Activated naive CD4-positive, alpha-beta T cell treated with Interleukin-2 at 50 U/mL for 16 hours (primary cell): ENCODE measurements at places on chromosomes 6 and 20.

- no peak for DNase-seq
Observed at GRCh38 chr20:17904027-17904426, 64.6 kb downstream of the SNX5 start.

GRCh38 chr6:36912586-36912985 lies 26.8 kb downstream of the C6orf89 start:
- DNase-seq: peak; percentile 70

DNA sequence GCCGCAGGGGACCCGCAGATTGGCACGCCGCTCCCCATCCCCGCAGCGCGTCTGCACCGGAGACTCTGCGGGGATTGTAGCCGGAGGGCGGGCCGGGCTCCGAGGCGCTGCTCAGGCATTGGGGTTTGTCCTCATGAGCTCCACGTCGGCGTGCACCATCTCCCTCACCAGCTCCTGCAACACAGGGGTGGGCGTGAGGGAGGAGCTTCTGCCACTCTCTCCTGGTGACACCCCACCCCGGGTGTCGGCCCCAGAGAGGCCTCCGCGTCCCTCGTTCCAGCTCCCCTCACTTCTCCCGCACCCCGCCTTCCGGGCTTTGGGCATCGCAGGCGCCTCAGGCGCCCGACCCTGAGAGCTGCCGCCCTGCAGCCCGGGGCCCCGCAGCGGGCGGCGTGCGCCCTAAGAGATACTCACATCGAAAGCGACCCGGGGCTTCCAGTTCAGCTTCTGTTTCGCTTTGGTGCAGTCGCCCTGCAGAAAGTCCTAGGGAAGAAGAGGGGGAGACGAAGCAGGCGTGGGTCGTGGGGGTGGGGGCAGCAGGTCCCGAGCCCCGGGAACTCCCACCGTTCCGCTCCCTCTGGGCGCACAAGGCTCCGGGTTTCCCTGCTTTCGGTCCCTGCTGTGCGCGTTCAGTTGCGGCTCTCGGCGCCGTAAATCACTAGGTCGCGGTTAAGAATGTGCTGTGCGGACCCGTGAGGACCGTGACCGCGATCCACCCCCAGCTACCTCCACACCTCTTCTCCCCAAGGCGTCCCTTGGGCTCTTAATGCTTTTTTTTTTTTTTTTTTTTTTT lies 14.5 kb downstream of the FOXC1 start:
- no peak for DNase-seq

DNA sequence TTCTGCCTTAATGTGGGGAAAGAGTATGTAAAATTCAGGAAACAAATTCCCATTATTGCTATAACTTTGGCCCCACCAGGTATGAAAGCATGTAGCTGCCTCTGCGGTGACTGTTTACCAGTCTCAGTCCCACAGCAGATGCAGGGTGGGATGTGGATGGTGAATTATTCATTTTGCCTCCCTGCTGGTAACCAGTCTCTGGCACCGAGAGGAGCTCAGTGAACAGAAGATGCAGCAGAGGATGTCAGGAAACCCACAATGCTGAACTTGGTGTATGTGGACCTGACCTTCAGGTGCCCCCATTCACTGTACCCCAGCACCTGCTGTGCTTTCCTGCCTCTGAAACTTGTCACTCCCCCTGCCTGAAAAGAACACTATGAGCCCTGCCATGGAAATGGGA lies 8.8 kb upstream of the METTL24 start:
- no peak for DNase-seq

GRCh38 chr6:168584249-168584648 lies 143.3 kb downstream of the SMOC2 start:
- DNase-seq: no peak

DNA sequence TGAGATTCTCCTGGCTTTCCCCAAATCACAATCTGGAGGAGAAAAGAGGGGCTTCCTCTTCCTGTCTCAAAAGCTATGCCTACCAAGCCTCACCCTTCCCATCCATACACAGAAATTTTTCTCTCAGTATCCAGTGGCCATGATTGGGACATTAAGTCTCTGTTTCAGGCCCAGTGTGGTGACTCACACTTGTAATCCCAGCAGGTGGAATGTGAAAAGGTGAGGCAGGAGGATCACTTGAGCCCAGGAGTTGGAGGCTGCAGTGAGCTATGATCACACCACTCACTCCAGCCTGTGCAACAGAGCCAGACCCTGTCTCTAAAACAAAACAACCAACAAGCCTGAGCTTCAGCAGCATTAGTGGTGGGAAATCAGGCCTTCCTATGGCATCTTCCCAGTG lies 210.0 kb downstream of the OGFRL1 start:
- no peak for DNase-seq

DNA sequence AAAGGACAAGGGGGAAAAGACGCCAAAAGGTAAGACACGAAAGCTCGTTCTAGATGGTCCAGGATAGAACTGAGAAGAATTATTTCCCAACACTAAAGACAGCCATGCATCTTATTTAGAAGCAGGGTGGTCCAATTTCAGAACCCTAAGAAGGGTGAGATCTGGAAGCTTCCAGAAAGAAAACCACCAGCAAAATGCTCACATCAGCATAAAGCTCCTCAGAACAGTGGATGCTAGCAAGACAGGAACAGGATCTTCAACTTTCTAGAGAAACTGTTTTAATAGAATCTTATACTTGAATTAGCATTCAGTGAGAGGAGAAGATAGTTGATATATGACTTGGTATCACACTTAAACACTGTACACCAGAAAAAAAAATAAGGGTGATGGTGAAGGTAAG lies 101.5 kb downstream of the ZFP64 start:
- no peak for DNase-seq

DNA sequence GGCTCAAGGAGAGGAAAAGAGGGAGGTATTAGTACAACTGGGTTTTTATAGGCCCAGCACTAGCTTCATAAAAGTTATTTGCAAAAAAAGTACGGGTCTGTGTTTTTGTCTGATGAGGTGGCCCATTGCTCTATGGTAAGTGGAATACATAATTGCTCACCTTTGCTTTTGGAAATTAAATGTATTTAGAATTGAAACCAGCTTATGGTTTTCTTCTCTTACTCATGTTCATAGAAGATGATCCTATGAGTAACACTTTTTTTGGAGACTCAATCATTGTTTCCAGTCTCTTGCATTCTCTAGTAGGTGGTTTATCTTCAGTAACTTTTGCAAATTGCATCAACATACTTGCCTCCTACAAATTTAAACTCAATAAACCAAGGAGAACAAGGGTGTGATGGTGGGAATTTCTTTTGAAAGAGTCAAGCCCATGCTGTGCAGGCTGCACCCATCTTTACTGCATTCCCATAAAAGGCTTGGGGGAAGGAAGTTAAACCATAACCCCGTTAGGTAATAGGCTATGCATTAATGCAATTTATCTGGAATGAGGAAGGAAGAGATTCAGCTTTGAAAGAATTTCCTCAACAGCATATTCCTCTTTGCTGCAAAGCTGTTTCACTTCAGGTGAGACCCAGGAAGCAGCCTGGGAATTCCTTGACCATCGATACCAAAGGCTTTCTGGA lies 48.5 kb upstream of the EDN1 start:
- no peak for DNase-seq

DNA sequence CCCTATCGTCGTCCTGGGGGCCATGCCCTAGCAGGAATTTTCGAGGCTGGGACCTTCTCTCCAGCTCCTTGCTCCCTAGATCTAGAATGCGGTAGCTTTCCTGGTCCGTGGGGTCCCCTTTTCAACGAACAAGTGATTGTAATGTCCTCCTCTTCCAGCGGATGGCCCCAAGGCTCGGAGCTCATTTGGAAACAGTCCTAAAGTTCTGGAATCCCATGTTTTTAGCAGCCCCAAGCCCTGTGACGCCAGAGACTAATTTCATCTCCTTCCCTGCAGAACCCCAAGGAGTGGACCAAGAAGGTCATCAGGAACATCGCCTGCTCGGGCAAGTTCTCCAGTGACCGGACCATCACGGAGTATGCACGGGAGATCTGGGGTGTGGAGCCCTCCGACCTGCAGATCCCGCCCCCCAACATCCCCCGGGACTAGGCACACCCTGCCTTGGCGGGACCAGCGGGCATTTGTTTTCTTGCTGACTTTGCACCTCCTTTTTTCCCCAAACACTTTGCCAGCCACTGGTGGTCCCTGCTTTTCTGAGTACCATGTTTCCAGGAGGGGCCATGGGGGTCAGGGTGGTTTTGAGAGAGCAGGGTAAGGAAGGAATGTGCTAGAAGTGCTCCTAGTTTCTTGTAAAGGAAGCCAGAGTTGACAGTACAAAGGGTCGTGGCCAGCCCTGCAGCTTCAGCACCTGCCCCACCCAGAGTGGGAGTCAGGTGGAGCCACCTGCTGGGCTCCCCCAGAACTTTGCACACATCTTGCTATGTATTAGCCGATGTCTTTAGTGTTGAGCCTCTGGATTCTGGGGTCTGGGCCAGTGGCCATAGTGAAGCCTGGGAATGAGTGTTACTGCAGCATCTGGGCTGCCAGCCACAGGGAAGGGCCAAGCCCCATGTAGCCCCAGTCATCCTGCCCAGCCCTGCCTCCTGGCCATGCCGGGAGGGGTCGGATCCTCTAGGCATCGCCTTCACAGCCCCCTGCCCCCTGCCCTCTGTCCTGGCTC lies 48.5 kb downstream of the PYGB start:
- DNase-seq: peak; percentile 30

DNA sequence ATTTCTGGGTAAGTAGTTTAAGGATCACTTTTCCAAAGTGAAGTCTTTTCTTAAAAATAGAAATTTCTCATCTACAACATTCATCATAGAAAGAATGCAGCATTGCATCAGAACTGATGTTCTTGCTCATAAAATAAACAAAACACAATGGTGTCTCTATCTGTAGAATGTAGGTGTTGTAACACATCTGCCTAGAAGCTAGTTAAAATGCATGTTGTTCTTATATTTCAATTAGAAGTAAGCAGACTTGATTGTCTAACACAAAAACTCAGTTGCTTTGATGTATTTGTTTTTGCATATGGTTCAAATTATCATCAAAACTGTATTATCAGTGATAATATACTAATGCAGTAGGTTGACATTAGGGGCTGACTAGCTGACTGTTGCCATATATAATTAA lies 654.7 kb upstream of the FLRT3 start:
- no peak for DNase-seq

DNA sequence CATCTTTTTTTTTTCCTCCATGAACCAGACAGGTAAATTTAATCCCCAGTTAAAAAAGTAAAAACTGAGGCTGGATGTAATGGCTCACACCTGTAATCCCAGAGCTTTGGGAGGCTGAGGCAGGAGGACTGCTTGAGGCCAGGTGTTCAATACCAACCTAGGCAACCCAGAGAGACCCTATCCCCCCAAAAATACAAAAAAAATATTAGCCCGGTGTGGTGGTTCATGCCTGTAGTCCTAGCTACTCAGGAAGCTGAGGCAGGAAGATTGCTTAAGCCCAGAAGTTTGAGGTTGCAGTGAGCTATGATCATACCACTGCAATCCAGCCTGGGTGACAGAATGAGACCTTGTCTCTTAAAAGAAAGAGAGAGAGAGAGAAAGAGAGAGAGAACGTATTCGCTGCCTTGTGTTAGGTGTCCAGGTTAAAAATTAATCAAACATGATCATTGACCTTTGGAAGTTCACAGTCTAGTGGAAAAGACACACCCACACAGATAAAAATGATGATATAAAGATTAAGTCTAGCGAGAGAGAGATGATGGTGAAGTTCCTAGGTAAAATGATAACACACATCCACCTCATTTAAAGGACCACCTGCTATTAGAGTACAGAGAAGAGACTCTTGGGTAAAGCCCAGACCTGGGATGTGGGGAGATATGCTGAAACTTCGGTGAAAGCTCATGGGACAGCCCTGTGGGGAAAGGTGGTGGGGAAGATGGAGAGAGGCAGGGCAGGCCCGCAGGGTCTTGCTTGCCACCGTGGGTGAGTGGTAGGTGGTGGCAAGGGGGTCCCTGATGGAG lies 4.8 kb upstream of the NHSL1 start:
- no peak for DNase-seq

GRCh38 chr20:64009811-64010387 lies 26.1 kb upstream of the C20orf204 start:
- DNase-seq: no peak

GRCh38 chr20:32790751-32791057 lies 28.5 kb downstream of the DNMT3B start:
- DNase-seq: no peak

DNA sequence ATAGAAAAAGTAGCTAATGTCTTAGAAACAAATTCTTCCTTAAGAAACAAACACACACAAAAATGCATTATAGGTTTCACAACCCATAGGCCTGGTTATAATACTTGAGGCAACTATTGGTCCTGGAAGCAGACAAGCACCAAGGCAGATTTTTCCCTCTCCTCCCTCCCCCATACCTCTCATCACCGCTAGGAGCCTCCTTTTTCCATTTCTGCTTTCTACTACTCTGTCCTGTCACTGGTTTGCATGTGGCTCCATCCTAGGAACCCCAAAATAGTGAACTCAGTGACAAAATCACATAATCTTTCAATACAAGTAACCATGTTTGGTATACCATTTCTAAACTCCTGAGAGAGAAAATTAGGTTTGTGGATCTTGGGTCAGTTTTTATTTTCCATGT lies 66.1 kb downstream of the HMGCLL1 start:
- DNase-seq: no peak

GRCh38 chr20:57842720-57843119 lies 132.9 kb upstream of the PMEPA1 start:
- DNase-seq: no peak

- DNase-seq: no peak
Observed at GRCh38 chr6:3983778-3984177, 95.2 kb downstream of the FAM217A start.

GRCh38 chr20:58094160-58094559 lies 134.3 kb downstream of the ANKRD60 start:
- no peak for DNase-seq

DNA sequence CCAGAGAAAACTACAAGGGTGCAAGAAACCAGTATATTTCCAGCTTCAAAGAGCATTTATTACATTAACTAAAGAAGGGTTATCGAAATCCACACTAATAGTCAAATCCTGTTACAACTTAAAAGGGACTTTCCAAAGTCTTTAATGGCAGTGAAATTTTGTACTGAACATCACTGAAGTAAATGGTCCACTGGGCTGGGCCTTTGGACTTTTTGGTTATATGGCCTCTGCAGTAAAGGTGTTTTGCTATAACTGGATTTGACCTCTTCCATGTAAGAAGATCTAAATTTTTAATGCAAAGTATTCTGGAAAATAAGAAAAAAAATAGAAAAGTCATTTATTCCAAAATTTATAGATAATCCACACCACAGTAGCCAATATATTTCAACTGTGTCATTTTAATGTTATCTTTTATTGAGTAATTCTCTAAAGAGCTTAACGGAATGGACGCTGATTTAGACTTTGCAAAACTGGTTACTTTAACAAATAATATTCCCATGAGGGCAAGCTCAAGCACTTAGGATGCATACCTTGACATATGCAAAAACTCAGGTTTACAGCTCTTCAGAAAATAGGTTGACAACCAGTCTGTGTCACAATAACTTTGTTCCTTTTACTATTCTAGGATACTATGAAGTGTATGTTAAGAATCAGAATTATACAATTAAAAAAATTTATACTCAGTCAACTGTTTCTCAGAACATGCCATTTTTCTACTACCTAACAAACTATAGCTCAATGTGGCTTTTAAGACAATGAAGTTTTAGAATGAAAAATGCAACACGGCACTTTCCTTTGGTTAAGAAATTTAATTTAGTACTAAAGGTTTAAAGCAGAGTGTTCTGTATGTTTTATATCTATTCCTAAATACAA lies 7.0 kb downstream of the RBM39 start:
- no peak for DNase-seq

- peak; percentile 74 for DNase-seq
Observed at GRCh38 chr20:2101057-2101864, at the start of gene STK35. Gene STK35, plus strand, starts transcription at chr20:2101827. Its CDS starts 55 bp downstream, at chr20:2101882.
